ENCODE measurements at places on chromosomes 5 and 9. TPM values are rescaled to one million over a fixed set of nuclear protein-coding genes. Genes with fewer than 3 reads are reported as not detected.
A peak's percentile ranks its signal among the peaks of the same experiment; 100 is the strongest.

DNA sequence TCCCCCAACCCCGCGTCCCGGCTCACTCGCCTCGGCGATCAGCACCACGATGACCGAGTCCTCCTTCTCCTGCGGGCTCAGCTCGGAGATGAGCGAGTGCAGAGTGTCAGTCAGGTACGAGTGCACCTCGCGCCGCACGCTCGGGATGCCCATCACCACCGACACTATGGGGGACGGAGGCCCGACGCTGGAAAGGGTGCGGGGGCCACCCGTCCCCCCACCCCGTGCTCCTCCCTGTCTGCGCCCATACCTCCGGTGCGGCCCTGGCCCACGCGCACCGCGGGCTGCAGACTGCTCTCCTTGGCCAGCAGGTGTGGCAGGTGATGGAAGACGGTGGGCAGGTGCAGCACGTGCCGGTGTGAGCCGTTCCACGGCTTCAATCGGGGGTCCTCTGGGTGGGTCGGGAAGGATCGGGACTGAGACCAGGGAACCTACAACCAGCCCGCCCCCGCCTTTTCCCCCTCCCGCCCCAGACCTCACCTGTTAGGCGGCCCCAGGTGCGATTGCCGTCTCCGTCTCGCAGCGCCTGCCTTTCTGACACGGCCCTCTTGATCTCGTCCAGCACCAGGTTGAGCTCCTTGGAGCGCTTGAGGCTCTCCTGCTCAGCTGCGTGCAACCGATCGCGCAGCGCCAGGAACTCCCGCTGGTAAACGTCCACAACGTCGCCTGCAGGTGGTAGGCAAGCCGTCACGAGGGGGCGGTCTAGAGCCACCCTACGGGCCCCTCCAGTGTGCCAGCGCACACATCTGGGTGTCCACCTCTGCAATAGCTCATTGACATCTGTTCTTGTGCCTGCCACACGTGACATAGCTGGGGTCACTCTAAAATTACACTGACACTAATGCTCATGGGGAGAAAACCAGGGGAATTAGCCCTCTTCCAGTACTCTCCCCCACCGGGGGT, 5.1 kb downstream of the MGAT4B start:
- DNase-seq, result peak; percentile 78
- H3K27me3 ChIP-seq, result peaks cover 18% of the 10 kb centered on the region
- H3K4me1 ChIP-seq, result peaks cover 14% of the 10 kb centered on the region
- peak overlapping the region; percentile 23 for H3K4me3 ChIP-seq

- no peaks in the 10 kb centered on the region for H3K36me3 ChIP-seq
- H3K4me1 ChIP-seq, result no peaks in the 10 kb centered on the region
- no peak for DNase-seq
- H3K4me3 ChIP-seq, result no peak overlapping the region
- H3K27ac ChIP-seq, result no peak overlapping the region
- H3K27me3 ChIP-seq, result no peaks in the 10 kb centered on the region
Observed at GRCh38 chr9:126261584-126262356, 64.9 kb upstream of the MVB12B start.

GRCh38 chr9:35861161-35861897, 8.9 kb downstream of the OR13J1 start:
- H3K36me3 ChIP-seq, result peaks cover 4% of the 10 kb centered on the region
- H3K27ac ChIP-seq, result no peak overlapping the region
- DNase-seq, result no peak
- no peak overlapping the region for H3K4me3 ChIP-seq
- peaks cover 14% of the 10 kb centered on the region for H3K27me3 ChIP-seq
- peaks cover 35% of the 10 kb centered on the region for H3K4me1 ChIP-seq

LRRC19 gene
- total RNA-seq, result not detected

FNIP1 gene
- 30.6 TPM for total RNA-seq

TLX3 gene
- 0.23 TPM for total RNA-seq

ZNF300 gene
- total RNA-seq, result 11.1 TPM
